ENCODE measurements at places on chromosomes 3 and 15.

DNA sequence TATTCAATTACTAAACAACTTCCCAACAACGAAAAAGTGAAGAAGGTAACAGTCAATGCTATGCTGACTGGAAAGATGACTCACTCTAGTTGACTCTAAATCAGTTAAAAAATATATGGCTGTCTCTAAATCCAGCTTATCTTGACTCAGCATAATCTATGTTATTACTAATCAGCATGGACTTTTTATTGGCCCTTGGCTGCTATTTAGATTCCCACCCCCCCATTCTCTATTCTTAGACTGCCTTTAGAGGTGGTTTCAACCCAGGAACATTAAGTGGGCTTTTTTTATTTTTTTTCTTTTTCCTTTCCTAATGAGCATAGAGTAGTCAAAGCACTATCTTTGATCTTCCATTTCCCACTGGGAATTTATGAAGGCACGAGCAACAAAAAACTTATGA lies 1.9 kb downstream of the PCOLCE2 start:
- no peak for DNase-seq

DNA sequence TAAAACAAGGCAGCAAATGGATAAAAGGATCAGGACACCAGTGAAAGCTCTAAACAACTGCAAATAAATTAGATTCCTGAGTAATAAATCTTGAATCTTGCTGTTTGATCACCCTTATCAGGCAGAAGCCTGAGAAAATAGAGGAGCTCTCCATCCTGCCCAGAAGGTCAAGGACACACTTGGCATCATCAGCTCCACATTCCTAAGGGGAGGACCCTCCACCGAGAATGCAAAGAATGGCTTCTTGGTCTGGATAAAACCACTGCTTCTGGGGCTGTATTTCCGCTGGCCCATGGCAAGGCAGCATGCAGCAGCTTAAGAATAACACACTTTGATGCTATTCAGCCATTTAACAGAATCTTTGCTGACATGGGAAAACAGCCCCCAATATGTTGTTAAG lies 108.9 kb upstream of the TSC22D2 start:
- no peak for DNase-seq

- peak; percentile 5 for DNase-seq
Observed at GRCh38 chr15:45431511-45431910, 53.2 kb upstream of the GATM start.

DNA sequence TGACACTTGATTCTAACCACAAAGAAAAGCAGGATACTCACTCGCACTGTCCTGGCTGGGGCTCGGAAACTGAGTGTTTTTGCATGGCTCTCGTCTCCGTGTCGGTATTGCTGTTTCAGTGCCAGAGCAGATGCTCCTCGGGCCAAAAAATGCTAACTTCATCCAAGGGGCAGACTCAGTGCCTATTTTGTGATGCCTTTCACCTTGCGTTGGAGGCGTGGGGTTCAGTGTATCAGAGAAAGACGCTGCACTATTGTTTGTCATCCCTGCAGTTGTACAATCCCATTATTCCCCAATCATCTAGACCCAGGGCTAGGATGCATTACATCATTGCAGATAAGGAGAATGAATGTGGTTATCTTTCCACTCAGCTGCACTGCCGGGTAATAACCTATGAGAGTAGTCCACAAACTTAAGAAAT lies 1.4 kb downstream of the CACNA2D3 start:
- DNase-seq: peak; percentile 14

- peak; percentile 96 for DNase-seq
Observed at GRCh38 chr3:52225452-52226228, at the start of gene TLR9. Gene TLR9 (minus strand): TSS chr3:52225645. CDS start chr3:52225529, 116 bp downstream.

- no peak for DNase-seq
Observed at GRCh38 chr15:29134641-29135308, 134.8 kb downstream of the NSMCE3 start.

DNA sequence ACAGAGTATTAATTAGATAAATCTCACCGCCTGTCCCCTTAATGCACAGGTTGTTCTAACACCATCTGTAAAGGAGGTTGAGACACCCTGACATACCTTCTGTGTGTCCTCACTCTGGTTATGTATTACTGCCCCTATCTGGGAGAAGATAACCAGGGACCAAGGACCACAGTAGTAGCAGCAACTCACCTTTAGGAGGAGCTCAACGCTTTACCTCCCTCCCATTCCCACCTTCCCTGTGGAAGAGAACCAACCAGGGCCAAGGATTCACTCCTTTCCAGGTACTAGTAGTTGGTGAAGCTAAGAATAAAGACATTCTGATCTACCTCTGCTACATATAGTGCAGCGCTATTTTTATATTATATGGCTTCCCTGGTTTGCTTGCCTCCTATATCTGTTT lies 232.6 kb downstream of the MEX3B start:
- DNase-seq: peak; percentile 67

GRCh38 chr3:194253270-194253669 lies 97.9 kb downstream of the CPN2 start:
- no peak for DNase-seq

GRCh38 chr15:63436872-63437375 lies 55.3 kb upstream of the CA12 start:
- DNase-seq: peak; percentile 17

- DNase-seq: no peak
Observed at GRCh38 chr15:70043590-70043989, 54.1 kb downstream of the TLE3 start.

- DNase-seq: no peak
Observed at GRCh38 chr15:60208709-60209108, 189.1 kb downstream of the ANXA2 start.

DNA sequence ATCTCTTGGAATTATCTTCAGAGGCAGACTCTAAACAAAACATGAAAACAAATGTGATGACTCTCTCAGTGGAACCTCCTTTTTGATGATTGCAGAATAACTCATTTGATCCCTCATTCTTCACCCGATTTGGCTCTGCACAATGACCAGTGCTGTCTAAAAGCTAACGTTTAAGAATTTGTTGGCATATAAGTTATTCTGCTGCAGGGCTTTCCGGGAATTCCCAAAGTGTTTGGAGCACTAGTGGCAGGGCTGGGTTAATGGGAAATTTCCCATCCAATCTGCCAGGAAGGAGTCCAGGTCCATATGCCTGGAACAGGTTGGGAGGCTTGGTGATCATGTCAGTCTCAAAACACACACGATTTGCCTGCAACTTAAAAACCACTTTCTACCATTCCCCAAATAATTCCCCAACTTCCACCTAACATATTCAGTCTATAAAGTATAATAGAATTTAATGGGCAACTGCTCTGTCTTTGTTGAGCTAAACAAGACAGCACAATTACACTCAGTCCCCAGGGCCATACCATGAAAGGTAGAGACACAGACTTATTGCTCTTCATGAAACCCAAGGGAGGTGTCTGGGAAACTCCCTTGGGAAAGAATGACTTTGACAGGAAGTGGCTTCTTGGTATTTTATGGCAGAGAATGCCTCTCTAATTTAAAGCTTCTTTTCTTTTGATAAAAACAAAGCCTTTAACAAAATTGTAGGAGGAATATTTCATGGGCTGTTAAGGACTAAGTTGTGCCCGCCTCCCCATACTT lies 38.0 kb downstream of the ARRDC4 start:
- DNase-seq: no peak

DNA sequence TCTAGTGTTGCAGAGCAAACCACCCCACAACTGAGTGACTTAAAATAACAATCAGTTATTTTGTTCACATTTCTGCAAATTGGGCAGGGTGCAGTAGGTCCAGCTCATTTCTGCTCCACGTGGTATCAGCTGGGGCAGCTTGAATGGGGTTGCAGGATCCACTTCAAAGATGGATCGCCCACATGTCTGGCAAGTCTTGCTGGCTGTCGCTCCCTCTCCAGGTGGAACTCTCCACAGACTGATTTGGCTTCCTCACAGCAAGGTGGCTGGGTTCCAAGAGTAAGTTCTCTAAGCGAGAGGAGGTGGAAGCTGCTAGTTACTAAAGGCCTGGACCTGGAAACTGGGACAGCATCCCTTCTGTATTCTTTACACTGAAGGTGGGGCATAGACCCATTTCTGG lies 213.3 kb downstream of the SLC9A9 start:
- DNase-seq: no peak

DNA sequence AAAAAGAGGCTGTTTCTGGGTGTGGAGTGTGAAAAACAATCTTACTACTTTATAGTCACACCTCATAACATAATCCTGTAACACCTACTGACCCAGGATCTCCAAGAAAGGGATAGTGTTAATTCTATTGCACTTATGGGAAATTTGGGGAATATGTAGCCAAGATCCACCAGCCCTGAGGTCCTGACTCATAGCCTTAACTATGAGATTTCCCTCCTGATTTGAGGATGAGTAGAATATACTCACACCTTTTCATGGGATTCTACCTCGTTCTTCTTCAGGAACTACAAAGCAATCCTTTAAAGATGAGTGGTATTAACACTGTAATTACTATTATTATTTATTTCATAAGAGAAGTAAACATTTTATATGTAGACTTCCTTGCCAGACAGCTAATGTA lies 315.2 kb downstream of the MECOM start:
- DNase-seq: no peak

GRCh38 chr3:56076746-56077145 lies 391.5 kb downstream of the ERC2 start:
- no peak for DNase-seq

DNA sequence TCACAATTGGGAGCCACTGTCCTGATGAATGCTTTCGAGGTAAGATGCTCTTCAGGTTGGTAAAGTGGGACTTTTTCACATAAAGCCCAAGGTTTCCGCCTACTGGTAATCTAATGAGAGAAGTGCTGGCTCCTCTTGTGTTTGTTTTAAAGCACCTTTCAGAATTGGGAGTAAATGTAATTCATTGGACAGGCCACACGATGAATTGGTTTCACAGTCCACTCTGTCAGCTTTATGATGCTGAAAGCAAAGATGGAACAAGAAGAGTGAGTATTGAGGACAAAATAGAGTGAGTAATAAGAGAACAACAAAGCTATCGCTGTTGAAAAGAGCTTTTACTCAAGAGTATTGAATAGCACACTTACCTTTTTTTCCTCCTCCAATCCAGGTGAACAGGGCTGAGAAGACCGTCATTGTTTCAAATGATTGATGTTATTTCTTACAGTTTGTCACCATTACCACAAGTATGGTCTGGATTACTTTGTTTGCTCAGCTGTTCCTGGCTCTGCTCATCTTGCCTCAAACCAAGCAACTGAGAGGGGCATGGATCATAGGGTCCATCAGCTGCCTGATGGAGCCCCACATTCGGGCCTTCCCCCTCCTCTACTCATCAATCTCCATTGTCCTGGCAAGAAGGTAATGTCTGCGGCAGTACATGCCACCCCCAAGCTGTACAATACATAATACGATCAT lies 136.1 kb upstream of the CNTN4 start:
- no peak for DNase-seq

GRCh38 chr3:179948740-179949139 lies 88.0 kb downstream of the PEX5L start:
- DNase-seq: peak; percentile 33

- peak; percentile 46 for DNase-seq
Observed at GRCh38 chr15:44713006-44713966, 2.0 kb downstream of the B2M start.

DNA sequence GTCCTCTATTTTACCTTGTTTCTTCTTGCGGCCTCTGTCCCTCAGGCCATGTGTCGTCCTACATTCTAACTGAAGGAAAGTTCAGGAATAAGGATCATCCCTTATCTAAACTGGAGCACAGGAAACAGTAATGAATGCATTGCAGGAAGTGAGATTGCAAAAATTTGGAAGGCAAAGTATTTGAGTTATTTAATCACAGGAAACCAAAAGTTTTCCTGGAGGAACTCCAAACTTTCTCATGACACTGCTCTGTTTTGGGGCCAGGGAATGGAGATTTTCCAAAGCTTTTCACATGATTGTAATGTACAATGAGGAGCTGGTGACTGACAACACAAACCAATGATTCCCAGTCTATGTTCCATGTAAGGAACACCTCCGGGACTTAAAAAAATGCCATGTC lies 57.8 kb upstream of the PLSCR4 start:
- DNase-seq: no peak

- DNase-seq: no peak
Observed at GRCh38 chr3:122982216-122983185, 45.1 kb downstream of the SEMA5B start.

- DNase-seq: no peak
Observed at GRCh38 chr3:111823341-111823855, 35.7 kb upstream of the PHLDB2 start.
